ENCODE measurements at places on chromosomes 6 and 20.

GRCh38 chr20:36355469-36356171, 49.5 kb downstream of the DLGAP4 start:
- no peak for DNase-seq

GRCh38 chr6:155174576-155175211, 89.1 kb upstream of the CLDN20 start:
- peak; percentile 17 for DNase-seq

- DNase-seq: no peak
Measured at GRCh38 chr6:166456395-166457156, 73.8 kb upstream of the MPC1 start.

DNA sequence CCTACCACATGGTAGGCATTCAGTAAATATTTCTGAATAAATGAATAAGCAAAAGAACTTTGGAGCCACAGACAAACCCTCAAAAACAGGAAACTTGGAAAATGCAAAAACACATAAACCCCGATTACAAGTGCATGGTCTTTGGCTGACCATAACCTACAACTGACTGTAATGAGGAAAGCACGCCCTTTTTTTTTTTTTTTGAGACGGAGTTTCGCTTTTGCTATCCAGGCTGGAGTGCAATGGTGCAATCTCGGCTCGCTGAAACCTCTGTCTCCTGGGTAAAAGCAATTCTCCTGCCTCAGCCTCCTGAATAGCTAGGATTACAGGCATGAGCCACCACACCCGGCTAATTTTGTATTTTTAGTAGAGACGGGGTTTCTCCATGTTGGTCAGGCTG, 11.9 kb upstream of the LATS1 start:
- no peak for DNase-seq

DNA sequence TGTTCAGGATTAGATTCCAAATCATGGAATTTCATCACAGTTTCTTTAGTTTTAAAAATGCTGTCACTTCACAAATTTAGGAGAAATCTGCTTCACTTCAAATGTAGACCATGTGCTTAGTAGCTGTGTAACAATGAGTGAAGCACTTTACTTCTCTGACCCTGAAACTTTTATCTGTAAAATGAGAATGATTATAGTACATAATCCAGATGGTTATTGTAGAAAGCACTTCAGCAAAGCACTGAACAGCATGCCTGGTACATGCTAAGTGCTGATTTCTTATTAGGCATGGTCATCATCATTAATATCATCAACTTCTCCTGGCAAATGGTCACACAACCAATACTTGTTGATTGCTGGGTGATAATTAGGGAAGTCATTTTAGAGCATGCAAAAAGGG, 705.0 kb downstream of the EPHA7 start:
- DNase-seq: no peak

- DNase-seq: no peak
Measured at GRCh38 chr6:82741996-82742385, 323.6 kb downstream of the UBE3D start.

GRCh38 chr6:170117111-170117972, 173.5 kb downstream of the DLL1 start:
- DNase-seq: no peak

DNA sequence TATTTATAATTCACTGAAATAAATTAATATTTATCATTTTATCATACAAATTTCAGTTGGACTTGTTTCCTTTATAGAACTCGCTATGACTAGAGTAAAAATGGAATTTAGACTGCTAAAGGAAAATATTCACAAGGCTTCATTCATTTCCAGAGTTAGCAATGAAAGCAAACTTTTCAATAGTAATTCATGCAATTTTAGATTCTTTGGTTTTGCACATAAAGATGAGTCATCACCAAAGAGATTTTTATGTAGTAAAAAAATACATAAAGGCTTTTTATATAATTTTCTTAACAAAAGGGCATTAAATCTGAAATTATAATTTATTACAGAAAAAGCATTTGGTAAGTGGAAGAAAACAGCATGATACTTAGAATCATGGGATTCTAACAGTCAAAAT, 37.2 kb upstream of the STXBP5 start:
- no peak for DNase-seq

GRCh38 chr6:82144007-82144851, 103.3 kb downstream of the IBTK start:
- no peak for DNase-seq

GRCh38 chr20:7765221-7765620, 175.0 kb downstream of the HAO1 start:
- DNase-seq: no peak

DNA sequence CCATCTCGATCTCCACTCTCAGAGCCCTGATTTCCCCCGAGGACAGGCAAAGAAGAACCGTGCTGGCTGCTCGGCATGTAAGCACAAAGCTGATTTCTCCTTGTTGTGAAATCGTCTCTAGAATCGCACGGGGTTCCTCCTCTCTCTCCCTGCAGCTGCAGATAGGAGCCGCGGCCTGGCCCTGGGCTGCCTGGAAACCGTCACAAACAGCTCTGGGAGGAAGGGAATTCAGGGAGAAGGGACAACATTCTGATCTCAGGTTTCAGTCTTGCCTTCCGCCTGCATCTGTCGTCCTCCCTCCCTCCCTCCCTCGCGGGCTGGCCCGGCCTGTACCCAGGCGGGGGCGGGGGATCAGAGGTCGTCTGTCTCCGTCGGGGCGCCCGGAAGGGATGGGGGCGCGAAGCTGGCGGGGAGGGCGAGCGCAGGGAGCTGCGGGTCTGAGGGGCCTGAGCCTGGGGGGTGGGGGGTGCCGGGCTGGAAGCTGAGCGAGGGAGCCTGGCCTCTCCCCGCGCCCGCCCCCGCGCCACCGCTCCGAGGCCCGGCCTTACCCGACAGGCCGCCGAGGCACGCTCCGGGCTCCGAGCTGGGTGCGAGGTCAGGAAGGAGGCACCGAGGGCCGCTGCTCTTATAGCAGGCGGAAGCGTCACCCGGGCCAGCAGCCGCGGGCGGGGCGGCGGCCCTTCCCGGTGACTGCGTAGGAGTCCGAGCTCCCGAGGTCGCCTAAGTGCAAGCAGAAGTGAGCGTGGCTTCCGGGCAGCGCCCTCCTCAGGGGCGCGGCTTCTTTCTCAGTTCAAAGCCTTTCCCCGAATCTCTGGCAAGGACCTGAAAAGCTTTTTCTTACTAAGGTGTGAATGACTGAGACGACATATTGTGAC, at the start of gene SERPINB1:
Gene SERPINB1 (minus strand): TSS at position 600 of the 875 bp plus-strand sequence. CDS start 1,277 bp downstream, outside the sequence.
- DNase-seq: peak; percentile 36

DNA sequence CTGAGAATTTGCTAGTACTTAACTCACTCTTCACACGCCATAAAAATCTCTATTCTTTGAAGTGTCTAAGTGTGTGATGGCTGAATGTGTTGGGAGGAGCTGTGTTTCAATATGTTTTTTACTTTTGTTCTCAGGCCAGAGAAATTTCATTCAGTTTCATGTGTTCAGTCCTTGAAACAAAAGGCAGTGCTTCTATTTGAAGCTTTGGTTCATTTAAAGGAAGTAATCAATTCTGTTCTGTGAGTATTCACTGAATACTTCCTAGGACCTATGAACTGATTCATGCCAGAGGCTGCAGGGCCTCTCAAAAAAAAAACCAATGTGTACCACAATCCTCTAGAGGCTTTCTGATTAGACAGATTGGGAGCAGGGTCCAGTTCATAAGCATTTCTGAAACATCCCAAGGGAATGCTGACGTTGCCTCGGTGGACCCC, 12.4 kb upstream of the F13A1 start:
- DNase-seq: no peak

GRCh38 chr20:33862709-33863403, 51.7 kb downstream of the CHMP4B start:
- DNase-seq: peak; percentile 20

DNA sequence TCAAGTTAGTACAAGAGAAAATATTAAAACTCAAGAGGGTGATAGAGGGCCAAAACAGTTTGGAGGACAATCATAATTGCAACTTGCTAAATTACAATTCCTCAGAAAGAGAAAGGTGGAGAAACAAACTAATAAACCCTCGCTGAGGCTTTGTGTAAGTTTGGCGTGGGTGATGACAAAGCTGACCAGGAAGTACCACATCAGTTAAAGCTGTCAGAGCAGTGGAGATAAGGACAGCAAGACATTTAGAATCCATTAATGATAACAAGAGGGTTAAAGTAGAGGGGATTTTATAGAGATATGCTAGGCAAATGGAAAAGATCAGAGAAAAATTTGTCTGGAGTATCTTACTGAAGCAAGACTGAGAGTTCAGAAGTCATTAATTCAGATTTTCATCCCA, 334.4 kb downstream of the TFAP2B start:
- DNase-seq: no peak

GRCh38 chr6:39243809-39244208, 14.5 kb upstream of the KCNK5 start:
- DNase-seq: no peak

DNA sequence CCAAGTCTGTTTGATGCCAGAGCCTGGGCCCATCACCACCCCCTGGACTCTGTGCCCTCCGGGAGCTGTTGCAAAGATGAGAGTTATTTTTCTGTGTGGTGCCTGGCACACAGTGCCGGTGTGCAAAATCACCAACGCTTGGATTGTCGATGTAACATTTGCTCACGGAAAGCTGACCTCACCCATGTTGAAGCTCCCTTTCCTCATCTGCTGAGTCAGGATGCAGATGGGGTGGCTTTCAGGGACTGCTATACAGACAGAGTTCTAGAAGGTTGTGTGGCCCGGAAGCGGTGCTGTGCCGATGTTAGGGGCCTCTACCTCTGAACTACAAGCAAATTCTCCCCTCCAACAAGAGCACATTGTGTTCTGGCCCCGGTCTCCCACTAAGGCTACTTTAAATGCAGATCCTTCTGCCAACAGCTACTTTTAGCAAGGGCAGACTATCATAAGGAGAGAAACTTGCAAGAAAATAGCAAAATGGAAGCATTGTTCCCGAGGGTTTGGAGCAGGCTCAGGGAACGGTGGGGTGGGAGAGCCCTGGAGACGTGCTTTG, 34.0 kb downstream of the EYA2 start:
- no peak for DNase-seq

DNA sequence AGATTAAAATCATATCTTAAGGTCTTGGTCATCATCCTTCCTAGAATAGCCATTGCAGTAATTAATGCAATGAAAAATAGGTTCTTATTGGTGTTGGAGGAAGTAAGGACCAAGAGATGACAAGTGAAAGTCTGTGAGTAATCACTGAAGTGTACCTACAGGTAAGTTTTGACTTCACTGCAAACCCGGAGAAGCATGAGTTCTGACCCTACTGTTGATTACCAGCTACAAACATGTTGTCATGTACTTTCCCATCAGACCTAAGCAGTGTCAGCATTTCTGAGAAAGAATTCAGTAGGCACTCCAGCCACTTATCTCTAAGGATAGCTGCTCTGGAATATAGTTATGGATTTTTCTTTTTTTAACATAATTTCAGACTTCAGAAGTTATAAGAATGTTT, 280.9 kb downstream of the ZFAND3 start:
- no peak for DNase-seq

DNA sequence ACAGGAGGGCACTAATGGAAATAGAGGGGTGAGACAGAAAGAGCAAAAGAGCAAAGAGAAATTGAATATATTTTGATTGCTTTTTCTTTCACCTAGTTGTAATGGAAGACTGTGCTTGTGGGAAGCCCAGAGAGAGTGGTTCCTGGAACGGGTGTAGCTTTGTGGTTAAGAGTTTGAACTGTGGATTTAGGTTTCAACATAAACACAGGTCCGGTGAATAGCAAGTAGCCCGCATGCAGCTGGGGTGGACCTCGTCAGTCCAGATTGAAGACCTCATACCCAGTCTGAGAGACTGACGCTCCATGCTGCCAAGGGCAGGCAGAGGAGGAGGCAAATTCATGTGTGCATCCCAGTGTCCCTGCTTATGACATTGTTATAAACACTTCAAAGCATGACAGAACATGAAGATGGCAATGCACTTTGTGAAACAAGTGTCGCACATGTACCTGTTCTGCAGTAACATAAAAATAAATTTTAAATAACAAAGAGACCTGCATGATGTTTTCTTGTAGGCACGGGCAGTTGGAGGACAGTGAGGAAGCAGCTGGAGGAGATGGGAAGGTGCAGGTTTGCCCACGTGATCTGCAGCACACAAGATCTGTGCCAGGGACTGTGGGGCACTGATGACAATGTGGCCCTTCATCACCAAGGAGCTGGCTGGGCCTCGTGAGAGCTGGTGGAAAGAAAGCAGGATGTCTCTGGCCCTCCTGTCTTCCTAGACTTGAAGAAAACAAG, 220.5 kb upstream of the SSTR4 start:
- DNase-seq: no peak

DNA sequence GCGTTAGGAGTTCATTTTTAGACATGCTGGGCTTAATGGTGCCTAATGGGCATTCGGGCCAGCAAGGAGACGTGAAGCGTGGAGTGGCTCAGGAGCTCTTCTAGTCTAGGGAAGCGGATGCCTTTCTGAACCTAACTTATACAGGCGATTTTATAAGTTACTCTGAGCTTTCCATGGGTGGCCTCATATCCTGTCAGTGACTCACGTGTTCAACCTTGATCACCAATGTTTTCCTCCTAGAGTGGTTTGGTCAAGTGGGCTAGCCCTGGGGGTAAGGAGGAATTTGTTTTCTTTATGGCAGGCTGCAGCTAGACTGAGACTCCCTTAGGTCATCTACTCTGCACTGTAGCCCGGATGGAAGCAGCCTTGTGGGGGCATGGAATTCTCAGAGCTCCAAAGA, 52.1 kb downstream of the PLAGL1 start:
- no peak for DNase-seq

- no peak for DNase-seq
Measured at GRCh38 chr6:9848094-9848493, 566.8 kb downstream of the TFAP2A start.

DNA sequence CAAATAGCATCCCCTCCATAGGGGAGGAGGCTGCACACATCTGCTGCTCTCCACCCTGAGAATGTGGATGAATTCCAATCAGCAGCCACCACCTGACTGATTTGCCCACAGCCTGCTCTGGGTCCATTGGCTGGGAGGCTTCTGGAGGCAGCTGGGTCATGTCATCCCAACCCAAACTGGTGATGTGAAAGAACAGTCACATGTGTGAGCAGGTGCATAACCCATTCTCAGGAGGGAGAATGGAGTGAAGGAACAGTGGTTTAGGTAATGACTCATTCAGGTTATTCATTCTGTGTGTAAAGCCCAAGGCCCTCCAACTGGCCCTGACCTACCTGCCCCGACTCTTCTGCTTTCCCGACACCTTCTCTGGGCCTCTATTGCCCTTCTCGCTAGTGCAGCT, 90.9 kb upstream of the GCM1 start:
- no peak for DNase-seq

GRCh38 chr6:110542311-110543024, 66.1 kb upstream of the SLC22A16 start:
- no peak for DNase-seq
